Fibroblast of the aortic adventitia (primary cell): ENCODE measurements at places on chromosomes 13 and 19.

DNA sequence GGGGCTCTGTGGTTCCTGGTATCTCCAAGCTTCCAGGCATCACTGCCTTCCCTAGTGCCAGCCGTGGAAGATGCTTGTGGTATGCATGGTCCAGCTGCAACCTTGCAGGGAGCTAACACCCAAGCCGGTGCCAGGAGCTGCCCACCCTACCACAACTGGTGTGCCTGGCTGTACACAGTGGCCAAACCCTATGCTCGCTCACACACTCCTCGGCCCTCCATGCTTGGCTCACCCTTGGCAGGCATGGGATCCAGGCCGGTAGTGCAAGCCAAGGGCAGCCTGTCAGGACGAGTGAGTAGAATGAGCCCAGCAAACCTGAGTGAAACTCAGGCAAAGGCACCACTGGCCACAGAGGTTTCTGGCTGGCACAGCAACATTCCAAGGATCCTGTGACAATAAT, 1676.0 kb downstream of the SLITRK1 start:
- DNase-seq: no peak

DNA sequence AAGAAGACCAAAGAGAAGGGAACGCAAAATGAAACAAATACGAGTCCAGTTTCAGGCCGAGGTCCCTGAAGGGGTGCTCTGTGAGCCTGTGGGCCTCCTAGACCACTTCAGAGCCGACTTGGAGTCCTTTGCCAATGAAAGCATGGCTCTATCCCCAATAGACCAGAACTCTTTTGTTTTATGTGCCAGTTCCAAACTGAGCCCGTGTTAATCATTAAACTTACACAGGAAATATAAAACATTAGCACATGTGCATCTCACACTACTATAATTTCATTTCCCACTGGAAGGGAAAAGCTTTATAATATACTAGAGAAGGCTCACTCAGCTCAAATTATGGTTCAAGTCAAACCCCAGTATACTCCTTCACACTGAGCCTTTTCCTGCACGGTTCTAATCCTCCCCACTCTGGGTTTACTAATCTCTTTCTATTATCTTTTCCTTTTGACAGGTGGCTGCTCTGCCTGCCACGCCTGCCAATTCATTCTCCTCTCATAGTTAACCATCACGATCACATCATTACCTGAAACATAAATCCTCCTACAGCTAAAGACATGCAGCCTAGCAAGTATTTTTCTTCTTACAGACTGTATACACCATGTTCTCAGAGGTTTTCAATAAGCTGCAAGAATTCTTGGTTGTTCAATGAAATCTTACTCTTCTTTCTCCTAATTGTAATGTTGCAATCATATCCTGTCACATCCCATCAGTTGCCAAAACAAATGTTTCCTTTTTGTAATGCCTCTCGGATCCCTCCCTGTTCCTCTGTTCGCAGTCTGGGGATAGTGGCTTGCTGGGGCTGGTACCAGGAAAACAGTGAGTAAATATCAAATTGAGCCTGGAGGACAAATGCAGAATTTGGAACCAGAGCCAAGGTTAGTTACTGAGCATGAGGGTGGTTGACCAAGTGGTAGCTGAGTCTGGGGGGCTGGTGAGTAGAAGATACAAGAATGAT, 18.8 kb upstream of the WASF3 start:
- DNase-seq: peak; percentile 11

- DNase-seq: no peak
Measured at GRCh38 chr19:23823952-23824389, 65.3 kb upstream of the ZNF681 start.

GRCh38 chr19:28509079-28509895, 703.7 kb downstream of the UQCRFS1 start:
- DNase-seq: no peak

DNA sequence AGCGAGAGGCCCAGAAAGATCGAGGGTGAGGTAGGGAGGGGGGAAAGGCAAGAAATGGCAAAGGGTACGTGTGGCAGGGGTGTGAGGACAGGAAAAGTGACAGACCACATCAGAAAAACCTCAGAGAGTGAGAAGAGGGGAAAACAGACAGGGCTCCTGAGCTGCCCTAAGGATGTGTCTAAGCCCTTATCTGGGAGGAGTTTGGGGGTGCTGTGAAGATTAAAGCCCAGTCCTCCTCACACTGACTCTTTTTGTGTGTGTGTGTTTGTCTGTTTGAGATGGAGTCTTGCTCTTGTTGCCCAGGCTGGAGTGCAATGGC, 703 bp upstream of the PTH2 start:
- no peak for DNase-seq

DNA sequence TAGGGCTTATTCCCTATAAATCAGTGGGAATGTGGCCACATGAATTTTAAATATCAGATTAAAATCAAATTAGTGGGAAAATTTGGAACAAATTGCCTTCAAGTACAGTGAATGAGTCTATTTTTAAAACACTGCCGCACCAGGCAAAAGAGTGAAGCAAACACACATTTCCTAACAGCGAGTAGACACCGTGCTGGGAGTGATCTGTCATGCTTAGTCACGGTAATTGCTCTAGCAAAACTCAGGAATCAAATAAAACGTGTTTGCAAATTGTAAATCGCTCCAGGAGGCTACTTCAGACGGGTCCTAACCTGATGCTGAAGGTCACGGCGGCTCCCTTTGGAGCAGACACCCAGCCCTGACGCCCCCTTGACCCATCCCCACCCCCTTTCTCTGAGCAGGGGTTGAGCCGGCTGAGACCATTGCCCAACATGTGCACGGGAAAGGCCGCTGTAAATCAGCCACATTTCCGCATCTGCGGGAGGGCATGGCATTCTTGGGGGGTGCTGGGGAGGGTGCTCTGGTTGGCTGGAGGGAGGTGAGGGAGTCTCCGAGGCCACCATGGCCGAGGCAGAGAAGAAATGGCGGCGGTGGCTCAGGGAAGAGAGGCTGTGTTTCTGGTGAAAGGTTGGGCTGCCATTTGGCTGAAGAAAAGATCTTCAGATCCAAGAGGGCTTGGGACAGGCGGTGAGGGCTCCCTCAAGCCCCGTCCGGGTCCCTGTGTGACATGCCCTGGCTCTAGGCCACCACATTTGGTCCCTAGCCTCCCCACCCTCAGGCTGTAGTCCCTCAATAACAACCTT, 8.9 kb downstream of the CEBPA start:
- DNase-seq: peak; percentile 76

- no peak for DNase-seq
Measured at GRCh38 chr13:114288157-114288591, 6.8 kb downstream of the UPF3A start.

- no peak for DNase-seq
Measured at GRCh38 chr13:110468986-110469495, 92.5 kb downstream of the RAB20 start.

DNA sequence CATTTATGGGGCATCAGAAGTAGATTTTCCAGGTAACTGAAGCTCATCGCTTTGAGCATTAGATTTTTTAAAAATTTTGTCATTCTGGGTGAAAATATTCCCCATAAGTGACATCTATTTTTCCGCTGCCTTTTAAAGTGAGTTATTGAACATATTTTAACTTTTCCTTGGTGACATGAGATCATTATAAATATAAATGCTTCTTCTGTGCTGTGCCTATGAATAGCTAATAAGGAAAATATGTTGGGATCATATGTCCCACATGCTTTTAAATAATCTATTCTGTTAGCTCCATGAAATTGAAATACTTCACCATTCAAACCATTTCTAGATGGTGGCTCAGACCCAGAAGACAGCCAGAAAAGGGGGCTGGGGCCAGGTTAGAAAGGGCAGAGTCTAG, 14.1 kb downstream of the ATP7B start:
- DNase-seq: no peak

DNA sequence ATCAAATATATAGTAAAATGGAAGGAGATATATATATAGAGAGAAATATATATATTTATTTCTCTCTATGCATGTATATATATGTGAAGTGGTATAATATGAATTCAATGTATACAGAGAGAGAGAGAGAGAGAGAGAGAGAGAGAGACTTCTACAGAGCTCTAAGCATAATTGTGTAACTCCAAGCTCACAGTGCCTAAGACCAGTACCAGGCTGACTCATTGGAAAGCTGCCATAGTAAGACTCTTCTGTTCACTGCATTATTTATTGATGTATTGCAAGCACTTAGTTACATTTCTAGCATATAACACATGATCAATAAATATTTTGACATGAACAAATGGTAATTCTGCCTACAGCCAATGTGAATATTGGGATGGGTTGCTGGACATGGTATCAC, 1734.7 kb downstream of the SLITRK1 start:
- DNase-seq: no peak

- no peak for DNase-seq
Measured at GRCh38 chr19:41548954-41549688, 26.8 kb upstream of the CEACAM21 start.

DNA sequence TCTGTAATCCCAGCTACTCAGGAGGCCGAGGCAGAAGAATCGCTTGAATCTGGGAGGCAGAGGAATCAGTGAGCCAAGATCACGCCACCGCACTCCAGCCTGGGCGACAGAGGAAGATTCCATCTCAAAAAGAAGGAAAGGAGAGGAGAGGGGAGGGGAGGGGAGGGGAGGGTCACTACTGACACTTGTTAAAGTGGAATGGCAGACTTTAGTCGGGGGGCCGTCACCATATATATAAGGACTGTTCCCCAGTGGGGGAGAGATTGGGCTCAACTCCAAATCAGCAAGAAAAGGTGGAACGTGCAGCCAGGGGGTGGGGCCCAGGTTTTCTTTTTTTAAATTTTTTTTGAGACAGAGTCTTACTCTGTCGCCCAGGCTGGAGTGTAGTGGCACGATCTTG, 26.2 kb downstream of the TPT1 start:
- DNase-seq: no peak

GRCh38 chr13:52118595-52118994, 10.3 kb downstream of the NEK5 start:
- DNase-seq: no peak

DNA sequence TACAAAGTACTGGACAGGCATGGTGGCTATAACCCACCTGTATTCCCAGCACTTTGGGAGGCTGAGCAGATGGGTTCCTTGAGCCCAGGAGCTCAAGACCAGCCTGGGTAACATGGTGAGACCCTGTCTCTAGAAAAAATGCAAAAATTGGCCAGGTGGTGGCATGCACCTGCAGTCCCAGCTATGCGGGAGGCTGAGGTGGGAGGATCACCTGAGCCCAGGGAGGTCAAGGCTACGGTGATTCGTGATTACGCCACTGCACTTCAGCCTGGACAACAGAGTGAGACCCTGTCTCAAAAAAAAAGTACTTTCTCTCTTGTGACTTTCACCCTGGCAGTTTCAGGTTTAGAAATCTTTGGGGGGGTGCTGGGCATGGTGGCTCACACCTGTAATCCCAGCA, 11.2 kb upstream of the RAB8A start:
- no peak for DNase-seq

DNA sequence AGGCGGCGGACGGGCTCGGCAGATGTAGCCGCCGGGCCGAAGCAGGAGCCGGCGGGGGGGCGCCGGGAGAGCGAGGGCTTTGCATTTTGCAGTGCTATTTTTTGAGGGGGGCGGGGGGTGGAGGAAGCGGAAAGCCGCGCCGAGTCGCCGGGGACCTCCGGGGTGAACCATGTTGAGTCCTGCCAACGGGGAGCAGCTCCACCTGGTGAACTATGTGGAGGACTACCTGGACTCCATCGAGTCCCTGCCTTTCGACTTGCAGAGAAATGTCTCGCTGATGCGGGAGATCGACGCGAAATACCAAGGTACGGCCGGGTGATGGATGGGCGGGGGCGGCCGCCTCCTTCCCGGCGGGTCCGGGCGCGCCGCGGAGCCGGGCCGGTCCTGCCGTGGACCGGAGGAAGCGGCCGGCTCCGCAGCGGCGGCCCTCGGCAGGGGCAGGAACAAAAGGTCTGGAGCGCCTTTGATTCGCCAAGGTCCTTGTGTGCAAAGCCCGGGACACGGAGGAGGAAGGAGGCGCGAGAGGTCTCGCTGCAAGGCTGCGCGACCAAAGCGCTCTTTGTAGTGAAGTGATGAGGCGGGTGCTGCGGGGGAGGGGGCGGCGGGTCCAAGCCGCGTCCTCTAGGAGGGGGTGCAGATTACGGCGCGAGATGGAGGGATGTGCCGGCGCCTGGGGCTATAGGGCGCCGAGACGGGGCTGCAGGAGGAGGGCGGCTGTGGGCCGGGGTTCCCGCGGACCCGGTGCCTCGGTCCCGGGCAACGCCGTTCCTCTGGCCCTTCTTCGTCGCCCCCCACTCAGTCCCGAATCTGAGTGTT, 689 bp downstream of the ING1 start:
- DNase-seq: peak; percentile 33

DNA sequence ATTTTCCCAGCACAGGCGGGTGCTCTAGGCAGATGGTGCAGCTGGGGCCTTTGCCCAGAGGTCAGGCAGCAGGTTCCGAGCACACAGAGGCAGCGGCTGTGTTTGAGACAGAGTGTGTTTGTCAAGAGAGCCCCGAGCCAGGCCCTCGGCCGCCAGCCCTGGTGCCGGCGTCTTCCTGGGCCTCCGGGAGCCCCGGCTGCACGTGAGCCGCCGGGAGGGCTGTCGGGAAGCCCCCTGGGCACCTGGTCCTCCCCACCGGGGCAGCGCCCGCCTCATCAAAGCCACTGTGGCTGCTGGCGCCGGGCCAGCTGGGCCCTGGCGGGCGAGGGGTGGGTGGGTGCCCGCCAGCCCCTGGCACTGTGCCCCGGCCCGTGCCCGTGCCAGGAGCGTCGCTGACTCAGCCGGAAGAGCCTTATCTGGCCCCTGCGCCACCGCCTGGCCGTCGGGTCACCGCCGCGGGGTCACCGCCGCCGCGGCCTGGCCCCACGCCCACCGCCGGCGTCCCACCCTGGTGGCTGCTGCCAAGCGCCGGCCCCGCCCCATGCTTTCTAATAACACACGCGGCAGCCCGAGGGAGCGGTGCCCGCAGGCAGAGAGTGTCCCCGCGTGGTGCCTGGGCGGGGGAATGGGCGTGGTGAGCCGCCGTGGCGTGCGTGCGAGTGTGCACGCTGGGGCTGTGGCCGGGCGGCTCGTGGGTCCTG, 14.9 kb downstream of the ARID3A start:
- peak; percentile 83 for DNase-seq

DNA sequence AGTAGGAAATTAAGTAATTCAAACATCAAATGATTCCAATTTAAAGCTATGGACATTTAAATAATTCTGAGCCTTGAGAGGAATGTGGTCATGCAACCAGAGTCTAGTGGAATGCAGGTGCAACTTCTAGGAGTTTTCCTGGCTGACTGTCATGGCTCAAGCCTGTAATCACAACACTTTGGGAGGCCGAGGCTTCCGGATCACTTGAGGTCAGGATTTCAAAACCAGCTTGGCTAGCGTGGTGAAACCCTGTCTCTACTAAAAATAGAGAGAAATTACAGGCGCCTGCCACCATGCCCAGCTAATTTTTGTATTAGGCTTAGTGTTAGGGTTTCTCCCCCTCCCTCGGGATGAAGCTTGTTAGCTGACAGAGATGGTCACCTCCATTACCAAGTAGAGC, 6.4 kb downstream of the ZNF808 start:
- no peak for DNase-seq

DNA sequence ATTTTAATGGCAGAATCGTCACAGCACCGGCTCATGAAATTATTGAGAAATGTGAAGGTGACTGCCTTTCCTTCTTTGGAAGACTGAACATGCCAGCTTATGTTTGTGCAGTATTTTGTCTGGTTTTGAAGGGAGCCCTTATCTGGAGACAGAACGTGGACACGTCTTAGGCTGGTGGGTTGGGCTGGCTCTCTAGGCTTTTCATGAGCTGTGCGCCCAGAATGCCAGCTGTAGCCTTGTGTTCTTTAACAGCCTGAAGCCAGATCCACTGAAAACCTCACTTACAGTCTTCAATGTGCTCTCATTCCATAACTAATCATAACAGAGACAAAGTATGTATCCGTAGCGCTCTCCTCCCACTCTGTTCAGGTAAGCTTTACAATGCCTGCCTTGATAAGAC, 184.4 kb upstream of the HTR2A start:
- DNase-seq: no peak
